Mammary epithelial cell (primary cell): ENCODE measurements at places on chromosomes 2 and 18. TPM values are rescaled to one million over a fixed set of nuclear protein-coding genes. Genes with fewer than 3 reads are reported as not detected.

EIF2AK3 gene
- 6.3 TPM for polyA plus RNA-seq

FAHD2A gene
- polyA plus RNA-seq = 30.1 TPM

TCF23 gene
- polyA plus RNA-seq = not detected

IL37 gene
- not detected for polyA plus RNA-seq

CD8B2 gene
- polyA plus RNA-seq = not detected

MARCO gene
- 0.07 TPM for polyA plus RNA-seq

TMEM200C gene
- not detected for polyA plus RNA-seq

ZBTB14 gene
- 5.9 TPM for polyA plus RNA-seq

SLC5A7 gene
- polyA plus RNA-seq = not detected

ANTXR1 gene
- 26.5 TPM for polyA plus RNA-seq

GPR75 gene
- 2.8 TPM for polyA plus RNA-seq

SLC5A6 gene
- polyA plus RNA-seq = 40.9 TPM

CDH2 gene
- not detected for polyA plus RNA-seq

PLGLB2 gene
- polyA plus RNA-seq = 0.05 TPM

FHOD3 gene
- polyA plus RNA-seq = 18.3 TPM

EN1 gene
- polyA plus RNA-seq = not detected

CFAP221 gene
- polyA plus RNA-seq = not detected

HAUS1 gene
- polyA plus RNA-seq = 47.8 TPM

LOXL3 gene
- 2.2 TPM for polyA plus RNA-seq

MOGAT1 gene
- not detected for polyA plus RNA-seq

PTH2R gene
- not detected for polyA plus RNA-seq

CNTNAP5 gene
- not detected for polyA plus RNA-seq

FBXO36 gene
- 0.86 TPM for polyA plus RNA-seq

SLC23A3 gene
- 0.59 TPM for polyA plus RNA-seq

HOXD1 gene
- polyA plus RNA-seq = not detected

GALNT13 gene
- polyA plus RNA-seq = not detected

ZCCHC2 gene
- polyA plus RNA-seq = 12.2 TPM

CAMKMT gene
- polyA plus RNA-seq = 6.3 TPM

MEIS1 gene
- polyA plus RNA-seq = 2.0 TPM

PAX3 gene
- polyA plus RNA-seq = not detected

KCNG2 gene
- polyA plus RNA-seq = not detected

SMAD7 gene
- 8.2 TPM for polyA plus RNA-seq

ANKRD62 gene
- polyA plus RNA-seq = not detected

MGAT4A gene
- 0.79 TPM for polyA plus RNA-seq

NPPC gene
- not detected for polyA plus RNA-seq

CDH19 gene
- not detected for polyA plus RNA-seq

OBSL1 gene
- 30.8 TPM for polyA plus RNA-seq

SEPTIN10 gene
- polyA plus RNA-seq = 50.8 TPM

MAPK4 gene
- 0.01 TPM for polyA plus RNA-seq

MBD1 gene
- polyA plus RNA-seq = 83.4 TPM

TRIP12 gene
- 66.0 TPM for polyA plus RNA-seq

SFTPB gene
- not detected for polyA plus RNA-seq

MAIP1 gene
- 13.0 TPM for polyA plus RNA-seq
